Activated CD4-positive, alpha-beta T cell treated with anti-CD3 and anti-CD28 coated beads for 48 hours (primary cell): ENCODE measurements at places on chromosomes 1 and 21.
A peak's percentile ranks its signal among the peaks of the same experiment; 100 is the strongest.

GRCh38 chr21:43354026-43354420 is 72.9 kb downstream of the SIK1 start:
- DNase-seq = no peak

- DNase-seq = no peak
Observed at GRCh38 chr1:182630586-182630985, 26.4 kb upstream of the RGS16 start.

DNA sequence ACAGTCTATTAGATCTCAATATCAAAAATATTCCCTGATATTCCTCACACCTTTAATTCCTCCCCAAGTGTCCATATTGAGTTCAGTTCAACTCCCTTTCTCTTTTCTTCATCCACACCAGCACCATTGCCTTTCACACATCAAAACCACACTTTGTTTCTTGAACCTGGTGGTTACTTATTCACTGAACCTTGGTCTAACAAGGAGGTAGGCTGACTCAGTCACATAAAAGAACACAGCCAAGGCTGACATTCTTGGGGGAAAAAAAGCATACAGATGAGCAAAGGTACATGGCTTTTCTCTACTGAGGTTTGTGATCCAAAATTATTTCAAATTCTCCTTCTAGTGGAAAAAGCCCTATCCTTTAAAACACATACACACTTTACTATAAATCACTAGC is 131.7 kb upstream of the USH2A start:
- no peak for DNase-seq

GRCh38 chr1:89912073-89912472 is 82.8 kb upstream of the ZNF326 start:
- no peak for DNase-seq

- no peak for DNase-seq
Observed at GRCh38 chr1:40663324-40664166, 1.9 kb downstream of the RIMS3 start.

GRCh38 chr1:9086045-9086444 is 16.6 kb upstream of the SLC2A5 start:
- DNase-seq = no peak

- DNase-seq = no peak
Observed at GRCh38 chr1:7591565-7591964, 179.5 kb upstream of the VAMP3 start.

DNA sequence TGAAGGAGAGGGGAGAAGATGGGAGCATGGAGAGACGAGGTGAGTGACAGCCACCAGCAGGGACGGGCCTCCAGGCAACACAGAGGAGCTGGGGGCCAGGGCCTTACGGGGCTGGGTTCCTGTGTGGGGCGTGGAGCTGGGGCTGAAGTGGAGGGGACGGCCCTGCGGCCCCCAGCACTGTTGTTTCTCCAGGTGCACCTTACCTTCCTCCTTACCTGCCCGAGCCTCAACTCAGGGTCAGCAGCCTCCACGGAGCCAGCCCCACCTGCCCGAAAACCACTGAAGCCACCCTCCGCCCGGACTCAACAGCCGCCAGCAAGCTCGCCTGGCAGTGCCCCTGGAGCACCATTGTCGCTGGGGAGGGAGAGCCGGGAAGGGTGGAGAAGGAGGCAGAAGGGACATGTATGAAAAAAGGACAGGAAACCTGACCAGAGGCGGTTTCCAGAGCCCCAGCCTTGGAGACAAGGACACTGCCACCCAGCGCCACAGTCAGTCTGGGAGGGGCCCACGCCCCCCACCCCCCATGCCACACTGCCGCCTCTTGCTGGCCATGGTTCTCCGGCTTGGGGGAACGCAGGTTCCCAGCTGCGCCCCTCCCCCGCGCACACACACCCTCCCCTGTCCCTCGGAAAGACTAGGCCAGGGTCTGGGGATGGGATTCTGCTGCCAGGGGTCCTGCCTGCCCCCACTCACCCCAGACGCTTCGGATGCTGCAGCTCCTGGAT is 10.6 kb downstream of the PLA2G2F start:
- DNase-seq = no peak

- no peak for DNase-seq
Observed at GRCh38 chr1:22963044-22963677, 9.5 kb downstream of the LACTBL1 start.

GRCh38 chr1:22750685-22751051 is 40.0 kb downstream of the EPHB2 start:
- DNase-seq = no peak

DNA sequence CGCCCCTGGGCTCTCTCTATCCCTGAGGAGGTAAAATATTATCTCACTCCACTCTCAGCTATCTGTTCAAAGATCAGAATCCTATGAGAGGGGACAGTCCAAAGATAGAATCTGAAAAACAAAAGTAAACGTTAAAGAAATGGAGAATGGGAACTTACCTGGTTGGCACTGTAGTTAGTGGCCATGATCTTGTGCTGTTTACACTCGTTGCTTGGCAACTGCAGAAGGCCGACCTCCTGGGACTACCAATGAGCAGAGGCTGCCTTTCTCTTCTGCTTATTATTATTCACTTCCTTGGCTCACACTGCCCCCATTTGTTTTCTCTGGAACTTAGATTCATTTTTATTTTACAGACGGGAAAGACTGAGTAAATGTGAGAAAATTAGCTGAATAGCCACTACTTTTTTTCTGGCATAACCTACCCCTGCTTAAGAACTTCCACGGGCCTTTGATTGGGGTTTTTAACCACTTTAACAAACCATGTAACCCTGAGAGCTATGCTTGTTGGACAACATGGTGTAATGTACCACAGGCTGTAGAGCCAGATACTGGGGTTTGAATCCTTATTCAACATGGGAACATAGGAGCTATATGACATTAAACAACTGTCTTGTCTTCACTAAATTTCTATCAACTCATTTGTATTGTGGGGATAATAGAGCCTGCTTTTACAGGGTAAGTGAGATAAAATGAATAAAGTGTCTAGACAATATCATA is at the start of gene CFAP126:
Gene CFAP126, minus strand, starts transcription at position 193 of the 717 bp plus-strand sequence. Its CDS starts 8 bp downstream, at position 185.
- DNase-seq = peak; percentile 46

DNA sequence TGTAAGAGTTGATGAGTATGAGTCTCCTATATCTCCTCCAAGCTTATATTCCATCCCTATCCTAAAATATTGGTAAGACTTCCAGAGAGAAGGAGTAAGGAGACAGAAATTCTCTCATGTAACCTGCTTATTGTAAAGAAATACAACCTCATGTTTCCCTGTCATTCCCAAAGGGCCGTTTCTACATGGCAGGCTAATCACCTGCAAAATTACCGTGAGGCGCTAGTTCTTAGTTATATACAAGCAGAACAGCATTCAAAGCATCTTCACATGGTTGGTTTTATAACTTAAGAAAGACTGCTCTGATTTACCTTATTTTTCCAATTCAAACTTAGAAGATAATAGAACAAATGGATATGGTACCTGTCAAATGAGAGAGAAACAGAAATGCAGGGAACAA is 42.9 kb downstream of the DAB1 start:
- DNase-seq = no peak

DNA sequence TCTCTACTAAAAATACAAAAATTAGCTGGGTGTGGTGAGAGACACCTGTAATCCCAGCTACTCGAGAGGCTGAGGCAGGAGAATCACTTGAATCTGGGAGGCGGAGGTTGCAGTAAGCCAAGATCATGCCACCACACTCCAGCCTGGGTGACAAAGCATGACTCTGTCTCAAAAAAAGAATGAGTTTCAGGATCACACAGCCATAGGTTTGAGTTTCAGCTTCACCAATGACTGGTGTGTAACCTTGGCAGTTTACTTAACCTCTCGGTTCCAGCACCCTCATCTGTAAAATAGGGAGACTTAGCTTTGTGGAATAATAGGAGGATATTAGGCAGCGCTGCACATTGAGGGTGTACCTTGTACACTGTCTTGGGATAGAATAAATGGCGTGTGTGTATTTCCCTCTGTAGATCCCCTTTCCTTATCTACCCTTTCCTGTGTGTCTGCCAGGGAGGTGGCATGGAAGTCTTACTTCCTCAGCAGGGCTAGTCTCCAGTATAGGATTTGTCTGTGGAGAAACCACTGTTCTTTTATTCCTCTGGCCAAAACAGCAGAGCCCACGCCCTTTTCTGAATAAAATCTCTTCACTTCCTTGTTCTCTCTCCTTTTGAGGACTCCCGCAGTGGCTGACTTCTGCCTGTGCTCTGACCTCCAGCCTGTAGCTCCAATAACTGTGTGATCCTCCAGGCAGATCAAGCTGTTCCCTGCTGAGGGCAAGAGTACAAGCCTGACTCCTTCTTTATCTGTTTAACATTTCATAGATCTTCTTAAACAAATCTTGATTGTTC is 90.4 kb downstream of the HHAT start:
- DNase-seq = no peak

- no peak for DNase-seq
Observed at GRCh38 chr1:206478746-206479145, 8.5 kb downstream of the IKBKE start.

GRCh38 chr1:6414443-6414844 is 5.3 kb downstream of the HES2 start:
- DNase-seq = peak; percentile 69

DNA sequence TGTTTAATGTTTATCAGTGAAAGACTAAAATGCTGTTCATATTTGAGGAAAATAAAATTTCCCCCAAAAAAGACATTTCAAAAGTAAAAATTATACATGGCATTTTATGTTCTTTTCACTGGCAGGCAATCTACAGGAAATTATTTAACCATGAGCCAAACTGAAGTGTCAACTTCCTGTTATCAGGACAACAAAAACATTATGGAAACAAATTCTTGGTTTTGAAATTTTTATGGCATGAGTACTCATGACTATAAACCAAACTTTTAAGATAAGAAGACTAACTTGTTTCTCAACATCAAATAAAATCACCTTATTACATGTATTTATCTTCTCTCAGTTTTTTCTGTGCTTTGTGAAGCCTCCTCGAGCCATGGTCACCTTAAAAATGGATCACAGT is 698.6 kb downstream of the LTN1 start:
- DNase-seq = no peak

DNA sequence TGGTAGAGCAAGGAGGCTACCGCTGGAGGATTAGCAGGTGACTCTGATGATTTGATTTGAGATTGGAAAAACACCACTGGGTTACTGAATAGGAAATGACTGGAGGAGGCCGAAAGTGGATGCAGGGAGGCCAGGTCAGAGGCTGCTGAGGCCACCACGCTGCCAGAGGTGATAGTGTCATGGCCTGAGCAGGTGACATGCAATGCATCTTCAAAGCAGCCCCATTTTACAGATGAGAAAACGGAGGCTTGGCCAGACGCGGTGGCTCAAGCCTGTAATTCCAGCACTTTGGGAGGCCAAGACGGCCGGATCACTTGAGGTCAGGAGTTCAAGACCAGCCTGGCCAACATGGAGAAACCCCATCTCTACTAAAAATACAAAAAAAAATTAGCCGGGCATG is 12.8 kb downstream of the C1orf167 start:
- DNase-seq = no peak

DNA sequence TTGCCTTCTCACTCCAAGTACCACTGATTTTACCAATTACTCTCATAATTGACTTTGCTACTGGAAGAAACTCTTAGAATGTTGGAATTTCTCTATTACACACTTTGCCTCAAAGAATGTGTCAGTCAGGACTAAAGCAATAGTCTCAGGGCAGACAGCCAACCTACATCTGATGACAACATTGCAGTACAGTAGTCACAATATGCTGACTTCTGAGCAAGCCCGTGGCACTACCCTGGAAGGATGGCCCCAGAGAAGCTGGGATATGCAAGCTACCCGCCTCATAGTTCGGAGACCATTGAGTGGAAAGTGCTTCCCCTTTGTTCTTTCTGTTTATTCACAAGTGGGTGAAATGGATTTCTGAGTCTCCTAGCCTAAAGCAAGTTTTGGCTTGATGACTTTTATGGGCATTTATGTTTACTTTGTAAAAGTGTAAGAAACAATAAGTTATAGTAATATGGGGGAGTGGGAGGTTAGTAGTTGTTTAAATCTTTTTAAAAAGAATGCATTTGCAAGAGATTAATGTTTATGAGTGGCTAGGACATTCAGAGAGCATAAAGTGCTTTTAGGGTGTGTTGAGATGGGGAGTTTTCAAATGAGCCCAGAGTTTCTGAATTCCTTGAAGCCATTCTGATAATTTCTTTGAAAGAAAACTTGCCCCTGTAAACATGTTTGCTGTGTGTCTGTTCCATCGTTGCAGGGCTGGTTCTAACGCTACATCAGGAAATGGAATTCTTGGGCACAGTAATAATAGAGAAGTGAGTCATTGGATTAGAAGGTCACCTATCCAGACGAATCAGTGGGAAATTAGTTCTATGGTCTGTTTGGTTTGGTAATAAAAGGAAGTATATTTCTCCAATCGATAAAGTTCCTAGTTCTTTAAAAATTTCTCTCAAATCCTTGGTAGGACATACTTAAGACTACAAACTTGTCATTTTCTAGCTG is 63.8 kb downstream of the LMO4 start:
- no peak for DNase-seq

GRCh38 chr1:241839369-241839979 is 8.5 kb upstream of the EXO1 start:
- no peak for DNase-seq

DNA sequence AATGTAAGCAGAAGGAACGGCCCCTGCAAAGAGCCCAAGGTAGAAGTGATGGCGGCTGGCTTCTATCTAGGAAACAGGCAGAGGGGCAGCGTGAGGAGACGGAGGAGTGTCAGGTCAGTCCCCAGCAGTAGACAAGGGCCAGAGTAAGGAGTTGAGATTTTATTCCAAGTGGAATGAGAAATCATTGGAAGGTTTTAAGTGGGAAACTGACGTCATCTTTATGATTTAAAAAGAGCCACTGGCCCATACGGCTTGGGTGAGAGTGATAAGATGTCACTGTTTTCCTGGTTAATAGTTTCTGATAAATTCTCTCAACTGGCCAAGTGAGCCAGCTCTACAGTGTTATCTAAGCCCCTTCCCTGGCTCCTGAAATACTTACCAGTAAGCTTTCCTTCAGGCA is 103.2 kb upstream of the CAMK1G start:
- no peak for DNase-seq

- DNase-seq = no peak
Observed at GRCh38 chr1:201628490-201628889, 89.6 kb downstream of the NAV1 start.

GRCh38 chr1:35968396-35968795 is 37.5 kb downstream of the AGO3 start:
- no peak for DNase-seq

DNA sequence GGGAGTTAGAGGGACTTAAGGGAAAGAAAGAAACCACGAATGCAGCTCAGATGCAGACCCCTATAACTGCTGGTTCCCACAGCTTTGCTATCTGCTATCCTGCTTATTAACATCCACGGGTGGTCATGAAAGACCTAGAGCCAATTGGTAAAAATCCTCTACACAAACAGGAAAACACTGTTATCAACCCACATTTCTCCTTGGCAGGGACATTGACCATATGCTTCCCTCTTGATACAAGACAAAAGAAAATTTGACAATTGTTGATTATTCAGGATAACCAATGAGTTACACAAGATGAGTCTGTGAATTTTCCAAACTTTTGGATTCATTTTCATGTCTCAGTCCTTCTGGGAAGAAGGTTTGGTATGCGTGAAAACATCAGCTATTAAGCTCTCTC is 90.4 kb downstream of the TIAM1 start:
- DNase-seq = no peak

DNA sequence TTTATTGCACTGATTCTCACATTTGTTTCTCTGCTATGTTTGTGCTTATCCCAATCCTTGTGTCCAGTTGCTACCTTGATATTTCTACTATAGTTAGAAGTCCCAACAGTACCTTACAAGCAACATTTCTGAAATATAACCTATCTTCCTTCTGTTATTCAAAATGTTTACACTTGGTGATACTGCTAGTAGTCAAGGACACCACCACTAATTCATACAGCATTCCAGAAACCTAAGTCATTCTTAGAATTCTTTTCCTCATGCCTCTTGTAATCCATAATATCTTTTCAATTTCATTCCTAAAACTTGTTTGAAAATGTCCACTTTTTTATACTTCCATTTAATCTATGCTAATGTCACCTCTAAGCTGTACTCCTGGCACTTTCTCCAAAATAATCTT is 2132.1 kb downstream of the NCAM2 start:
- no peak for DNase-seq
